ENCODE measurements at places on chromosomes 13 and 19. TPM values are rescaled to one million over a fixed set of nuclear protein-coding genes. Genes with fewer than 3 reads are reported as not detected.

The MTUS2 gene
- not detected for total RNA-seq

- no peak overlapping the region for H3K4me3 ChIP-seq
- peaks cover 9% of the 10 kb centered on the region for H3K4me1 ChIP-seq
- DNase-seq = no peak
- no peak overlapping the region for H3K27ac ChIP-seq
- H3K36me3 ChIP-seq = no peaks in the 10 kb centered on the region
Measured at GRCh38 chr13:74278901-74279300, 144.7 kb upstream of the KLF12 start.

DNA sequence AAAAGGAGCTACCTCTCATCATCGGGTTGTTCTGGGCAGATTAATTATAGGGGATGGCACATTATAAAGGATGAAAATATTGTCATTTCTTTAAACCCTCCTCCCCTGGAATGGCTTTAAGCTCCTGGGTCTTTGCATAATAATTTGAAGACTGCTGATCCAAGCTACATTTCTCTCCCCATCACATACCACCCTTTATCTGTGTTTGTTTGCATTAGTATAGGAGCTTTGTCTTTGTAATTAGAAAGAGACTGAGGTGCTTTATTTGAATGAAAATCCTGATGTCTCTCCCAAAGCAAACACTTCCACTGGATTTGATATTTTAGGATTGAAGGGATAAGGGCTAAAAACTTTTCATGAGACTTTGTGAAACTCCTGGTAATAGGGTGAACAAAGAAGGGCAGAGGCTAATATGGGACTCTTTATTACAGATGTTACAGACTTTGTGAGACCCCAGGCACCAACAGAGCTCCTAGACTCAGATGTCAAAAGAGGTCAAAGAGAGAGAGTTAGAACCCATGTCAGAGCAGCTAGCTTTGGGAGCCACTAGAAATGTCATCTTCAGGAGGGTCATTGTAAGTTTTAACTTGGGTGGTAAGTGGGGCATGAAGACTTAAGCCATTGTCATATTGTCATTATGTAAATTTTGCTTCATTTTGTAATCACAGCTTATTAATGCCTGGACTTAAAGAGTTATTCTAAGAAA lies 75.3 kb upstream of the RXFP2 start:
- no peak overlapping the region for H3K4me3 ChIP-seq
- H3K4me1 ChIP-seq = no peaks in the 10 kb centered on the region
- DNase-seq = no peak

DNA sequence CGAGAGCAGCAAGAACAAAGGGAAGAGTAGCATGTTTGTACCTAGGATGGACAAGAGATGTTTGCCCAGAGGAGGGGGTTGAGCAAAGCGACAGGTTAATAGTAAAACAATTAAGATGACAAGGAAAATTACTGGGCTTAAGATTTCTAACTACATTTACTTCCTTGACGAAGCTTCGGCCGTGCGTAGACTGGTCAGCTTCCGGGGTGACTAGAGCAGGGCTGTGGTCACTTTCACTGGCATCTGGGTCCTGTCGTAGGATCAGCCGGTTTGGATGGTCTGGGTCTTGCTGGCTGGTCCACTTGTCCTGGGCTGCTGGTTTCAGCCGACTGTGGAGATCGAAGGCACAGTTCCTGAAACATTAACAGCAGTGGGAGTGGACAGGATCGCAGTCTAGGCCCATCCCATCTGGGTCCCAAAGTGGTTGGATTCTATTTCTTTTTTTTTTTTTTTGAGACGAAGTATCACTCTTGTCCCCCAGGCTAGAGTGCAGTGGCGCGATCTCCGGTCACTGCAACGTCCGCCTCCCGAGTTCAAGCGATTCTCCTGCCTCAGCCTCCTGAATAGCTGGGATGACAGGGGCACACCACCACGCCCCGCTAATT lies 5.0 kb upstream of the BSG start:
- H3K4me1 ChIP-seq = no peaks in the 10 kb centered on the region
- H3K36me3 ChIP-seq = no peaks in the 10 kb centered on the region
- no peak overlapping the region for H3K27ac ChIP-seq
- no peaks in the 10 kb centered on the region for H3K27me3 ChIP-seq
- DNase-seq = no peak

The SLITRK5 gene
- total RNA-seq = not detected

The TRPC4 gene
- not detected for total RNA-seq

The CRYL1 gene
- total RNA-seq = 7.8 TPM

DNA sequence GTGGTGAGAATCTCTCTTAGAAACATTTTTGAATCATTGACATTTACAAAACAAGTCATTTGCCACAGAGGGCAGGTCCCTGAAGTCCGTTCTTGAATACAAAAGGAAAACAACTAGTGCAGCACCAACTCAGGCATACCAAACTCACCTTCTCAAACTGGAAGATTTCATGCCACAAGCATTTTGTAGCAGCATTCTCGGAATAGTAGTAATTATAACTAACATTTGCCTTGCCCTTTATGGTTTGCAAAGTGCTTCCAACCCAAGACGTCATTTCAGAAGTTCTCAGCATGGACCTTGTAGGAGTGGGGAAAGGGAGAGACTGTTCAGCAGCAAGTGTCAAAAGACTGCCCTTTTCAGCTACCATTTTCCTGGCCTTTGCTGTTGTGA lies 344.6 kb downstream of the RFC3 start:
- no peak overlapping the region for H3K4me3 ChIP-seq
- DNase-seq = no peak
- no peaks in the 10 kb centered on the region for H3K4me1 ChIP-seq
- no peaks in the 10 kb centered on the region for H3K27me3 ChIP-seq

GRCh38 chr13:23377983-23378632 lies 55.4 kb downstream of the SACS start:
- H3K4me3 ChIP-seq = no peak overlapping the region
- H3K27ac ChIP-seq = no peak overlapping the region
- no peaks in the 10 kb centered on the region for H3K27me3 ChIP-seq
- no peak for DNase-seq
- H3K36me3 ChIP-seq = no peaks in the 10 kb centered on the region
- peaks cover 35% of the 10 kb centered on the region for H3K4me1 ChIP-seq

Measured in CD8-positive, alpha-beta memory T cell (primary cell).